Natural killer cell treated with Interleukin-12 subunit alpha and Interleukin-12 subunit beta and Interleukin-15 and Interleukin-18, amount 100 ng/mL, for 72 hours (primary cell): ENCODE measurements at places on chromosomes 5 and 9. TPM values are rescaled to one million over a fixed set of nuclear protein-coding genes. Genes with fewer than 3 reads are reported as not detected.

GRCh38 chr5:2353871-2354440 lies 397.5 kb downstream of the IRX2 start:
- DNase-seq = no peak

DNA sequence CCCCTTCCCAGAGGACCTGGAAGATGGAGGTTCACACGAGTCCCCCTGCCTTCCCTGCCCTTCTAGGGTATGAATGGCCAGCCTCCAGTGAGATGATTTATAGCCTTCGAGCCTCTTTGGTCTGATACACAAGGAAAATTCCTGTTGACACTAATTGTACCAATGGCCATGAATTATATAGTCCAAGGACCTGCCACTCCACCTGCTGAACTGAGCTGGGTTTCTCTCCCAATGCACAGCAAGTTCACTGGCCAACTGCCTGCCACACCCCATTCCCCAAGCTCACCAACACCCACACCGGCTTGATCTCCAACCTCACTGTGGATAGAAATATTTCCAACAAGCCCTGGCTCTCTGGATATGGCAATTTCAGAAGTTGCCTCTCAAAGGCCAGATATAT lies 9.3 kb upstream of the ADRA1B start:
- DNase-seq = no peak

- DNase-seq = no peak
Observed at GRCh38 chr9:65449423-65449822, 164.4 kb upstream of the FOXD4L5 start.

GRCh38 chr9:130158001-130158400 lies 14.2 kb upstream of the NCS1 start:
- no peak for DNase-seq

DNA sequence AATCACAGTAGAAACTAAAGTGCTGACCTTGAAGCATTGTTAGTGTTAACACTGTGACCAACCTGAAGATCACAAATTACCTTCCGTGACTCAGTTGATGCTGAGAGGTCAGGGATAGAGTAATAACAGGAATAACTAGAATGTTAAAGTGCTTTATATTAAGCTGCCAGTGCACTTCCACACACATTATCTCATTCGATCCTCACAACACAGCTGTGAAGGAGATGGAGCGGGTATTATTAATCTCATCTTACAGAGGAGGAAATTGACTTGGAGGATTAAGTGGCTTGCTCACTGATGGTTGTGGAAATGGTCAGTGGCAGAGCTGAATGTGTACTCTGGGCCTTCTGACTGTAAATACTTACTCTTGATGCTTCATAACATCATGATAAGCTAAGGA lies 252.5 kb upstream of the DMRT1 start:
- no peak for DNase-seq

- no peak for DNase-seq
Observed at GRCh38 chr9:87494970-87495471, 2.6 kb upstream of the DAPK1 start.

DNA sequence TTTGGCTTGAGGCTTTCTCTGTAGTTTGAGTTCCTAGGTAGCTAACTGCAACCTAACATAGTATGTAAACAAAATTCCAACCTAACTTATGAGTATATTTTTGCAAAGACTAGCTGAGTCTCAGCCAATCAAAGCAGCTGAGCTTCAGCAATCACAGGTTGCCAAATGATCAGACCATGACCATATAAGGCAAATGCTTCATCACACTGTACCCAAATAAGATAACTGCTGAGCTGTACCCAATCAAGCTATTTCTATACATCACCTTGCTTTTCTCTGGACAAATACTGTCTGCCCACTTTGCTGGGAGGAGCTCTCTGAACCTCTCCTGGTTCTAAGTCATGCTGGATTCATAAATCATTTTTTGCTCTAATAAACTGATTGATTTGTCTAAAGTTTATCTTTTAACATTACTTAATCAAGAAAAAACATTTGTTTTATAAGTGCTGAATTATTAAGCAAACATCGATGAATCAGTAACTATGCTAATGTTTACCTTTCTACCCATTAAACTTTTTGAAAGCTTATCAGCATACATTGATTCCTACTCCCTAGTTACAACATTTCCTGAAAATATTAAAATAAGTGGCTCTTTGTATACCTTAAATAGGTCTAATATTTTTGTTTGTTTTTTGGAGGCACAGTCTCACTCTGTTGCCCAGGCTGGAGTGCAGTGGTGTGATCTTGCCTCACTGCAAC lies 129.7 kb upstream of the PCA3 start:
- no peak for DNase-seq

GRCh38 chr5:31113666-31114350 lies 79.7 kb upstream of the CDH6 start:
- no peak for DNase-seq

- DNase-seq = no peak
Observed at GRCh38 chr5:73236541-73237128, 63.6 kb downstream of the TMEM174 start.

DNA sequence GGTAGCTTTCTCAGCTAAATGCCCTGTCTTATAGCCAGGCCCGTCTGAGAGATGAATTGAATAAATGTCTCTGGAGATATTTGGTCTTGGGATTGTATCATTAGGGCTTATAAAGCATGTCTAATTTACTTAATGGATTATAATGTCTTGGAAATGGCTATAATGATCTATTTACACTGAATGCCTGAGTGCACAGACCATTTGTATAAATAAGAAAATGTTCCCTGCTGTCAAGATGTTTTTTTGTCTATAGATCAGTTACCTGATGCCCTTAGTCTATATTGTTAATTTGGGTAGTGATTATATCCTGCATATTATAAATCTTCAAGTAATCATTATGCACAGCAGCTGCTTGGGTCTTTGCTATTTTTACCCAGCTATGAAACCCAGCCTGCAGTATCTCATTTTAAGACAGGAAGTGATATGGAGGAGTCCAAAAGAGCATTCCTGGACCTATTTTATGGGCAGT lies 112.9 kb upstream of the ACTBL2 start:
- DNase-seq = no peak

- DNase-seq = no peak
Observed at GRCh38 chr9:120868339-120868675, 8.7 kb downstream of the PHF19 start.

- DNase-seq = no peak
Observed at GRCh38 chr9:26669701-26670670, 222.6 kb downstream of the CAAP1 start.

- no peak for DNase-seq
Observed at GRCh38 chr9:2879803-2880202, 35.9 kb upstream of the PUM3 start.

DNA sequence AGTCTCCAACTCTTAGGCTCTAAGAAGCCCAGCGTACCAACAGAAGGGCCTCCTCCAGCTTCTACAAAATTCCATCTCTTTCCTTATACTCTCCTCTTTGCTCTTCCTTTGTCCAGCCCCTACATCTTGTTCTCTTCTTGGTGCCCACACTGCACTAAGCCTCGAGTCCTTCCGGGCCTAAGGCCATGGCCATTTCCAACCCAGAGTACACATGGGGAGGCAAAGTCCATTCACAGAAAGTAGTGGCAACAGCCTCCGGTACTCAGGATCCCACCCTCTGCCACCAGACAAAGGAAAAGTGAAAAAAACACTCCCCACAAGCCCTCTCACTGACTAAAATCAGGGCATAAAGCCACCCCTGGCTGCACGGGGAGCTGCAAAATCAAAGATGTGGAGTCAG lies 60.3 kb downstream of the SAXO1 start:
- no peak for DNase-seq

DNA sequence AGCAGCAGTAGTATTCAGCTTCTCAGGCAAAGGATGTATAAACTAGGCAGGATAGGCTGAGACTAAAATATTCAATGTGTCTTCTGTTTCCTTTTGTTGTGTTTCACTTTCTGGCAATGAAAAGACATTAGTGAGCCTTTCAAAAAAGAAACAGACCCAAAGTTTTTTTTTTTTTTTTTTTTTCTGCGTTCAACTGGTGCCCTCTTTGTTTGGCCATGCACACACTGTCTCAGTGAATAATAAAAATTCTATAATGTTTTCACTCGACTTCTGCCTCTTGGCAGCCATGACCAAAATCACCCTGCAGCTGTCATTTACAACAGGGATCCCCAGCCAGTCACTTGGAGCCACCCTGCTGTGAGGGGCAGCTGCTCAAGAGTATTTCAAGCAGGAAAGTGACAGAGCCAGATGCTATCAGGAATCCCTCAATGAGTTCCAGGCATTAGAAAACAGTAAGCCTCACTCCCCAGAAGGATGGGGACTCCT lies 44.0 kb upstream of the MAN2A1 start:
- no peak for DNase-seq

- DNase-seq = no peak
Observed at GRCh38 chr9:126371007-126371870, 44.6 kb downstream of the MVB12B start.

DNA sequence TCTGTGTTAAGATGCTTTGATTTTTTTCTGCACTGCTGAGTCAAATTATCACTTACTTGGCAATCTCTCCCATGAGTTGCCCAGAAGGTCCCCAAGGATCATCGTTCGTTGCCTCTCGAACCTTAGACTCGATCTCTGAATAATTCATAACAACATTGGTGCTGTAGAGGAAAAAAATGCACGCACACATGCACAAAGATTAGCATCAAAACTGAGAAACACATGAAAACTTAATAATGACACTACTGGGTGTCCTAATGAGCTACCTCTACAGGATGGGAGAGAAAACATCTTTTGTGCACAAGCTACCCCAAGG lies 41.6 kb downstream of the CLINT1 start:
- DNase-seq = no peak

DNA sequence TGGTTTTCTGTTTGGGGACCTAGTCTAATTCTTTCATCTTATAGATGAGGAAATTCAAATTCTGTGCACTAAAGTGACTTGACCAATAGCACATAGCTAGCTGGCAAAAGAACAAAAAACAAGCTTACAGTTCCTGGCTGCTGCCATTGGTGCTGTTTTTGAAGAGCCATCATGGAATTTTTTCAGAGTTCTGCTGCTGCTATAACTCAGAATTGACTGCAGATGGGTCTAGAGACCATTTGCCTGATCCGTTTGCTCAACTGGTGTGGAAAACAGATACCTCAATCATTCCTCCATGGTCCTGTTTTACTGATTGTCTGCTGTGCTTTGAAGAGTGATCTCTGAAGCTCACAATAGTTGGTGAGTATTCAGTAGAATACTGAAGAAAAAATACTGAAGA lies 15.2 kb downstream of the FBXL7 start:
- no peak for DNase-seq

DNA sequence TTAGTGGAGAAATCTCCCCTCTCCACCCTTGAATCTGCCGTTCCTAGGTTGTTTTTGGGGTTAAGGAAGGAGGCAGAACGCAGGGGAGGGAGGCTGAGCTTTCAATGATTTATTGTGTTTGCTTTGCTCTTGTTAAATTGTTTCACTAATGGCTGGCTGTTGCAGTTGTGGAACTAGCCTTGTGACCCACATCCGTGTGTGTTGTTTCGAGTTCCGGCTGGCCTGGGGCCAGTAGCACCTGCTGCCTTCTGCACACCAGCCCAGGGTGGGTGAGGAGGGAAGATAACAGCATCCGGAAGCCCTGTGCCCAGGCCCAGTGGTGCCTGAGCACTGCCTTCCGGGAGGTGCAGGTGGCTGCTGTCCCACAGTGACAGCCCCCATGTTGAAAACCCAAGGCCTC lies 3.6 kb downstream of the ERGIC1 start:
- no peak for DNase-seq

DNA sequence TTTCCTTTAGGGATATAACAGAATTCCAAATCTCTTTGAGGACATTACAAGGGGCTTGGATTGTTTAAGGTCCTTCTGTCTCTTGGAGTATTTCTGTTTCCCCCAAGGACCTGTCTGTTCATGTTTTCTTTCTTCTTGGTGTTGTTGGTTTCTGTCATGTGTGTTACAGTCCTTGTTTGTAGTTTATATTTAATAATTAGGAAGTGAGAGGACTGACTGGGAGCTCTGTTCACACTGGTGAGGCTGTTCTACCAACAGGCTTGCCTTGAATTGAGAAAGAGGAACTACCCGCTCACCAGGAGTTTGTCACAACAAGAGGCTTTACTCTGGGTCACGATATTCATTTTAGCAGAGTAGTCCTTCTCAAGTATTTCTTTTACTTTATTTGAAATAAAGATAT lies 119.2 kb upstream of the SV2C start:
- DNase-seq = no peak

DNA sequence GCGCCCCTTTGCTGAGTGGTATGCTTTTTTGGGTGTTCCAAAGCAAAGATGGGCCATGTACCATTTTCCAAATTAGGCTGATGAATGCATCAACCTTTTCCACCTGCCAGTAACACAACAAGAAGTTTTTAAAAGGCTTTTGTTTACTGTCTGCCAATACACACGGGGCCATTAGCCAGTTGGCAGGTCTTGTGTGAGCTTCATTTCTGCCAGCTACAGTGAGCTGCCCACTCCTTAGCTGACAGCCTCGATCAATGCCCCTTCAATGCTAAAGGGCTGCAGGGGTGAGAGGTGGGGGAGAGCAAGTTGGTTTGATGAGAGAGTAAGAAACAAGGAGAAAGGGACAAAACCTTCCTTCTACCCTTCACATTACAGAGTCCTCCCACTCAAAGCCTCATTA lies 128.7 kb downstream of the C5orf15 start:
- no peak for DNase-seq

DNA sequence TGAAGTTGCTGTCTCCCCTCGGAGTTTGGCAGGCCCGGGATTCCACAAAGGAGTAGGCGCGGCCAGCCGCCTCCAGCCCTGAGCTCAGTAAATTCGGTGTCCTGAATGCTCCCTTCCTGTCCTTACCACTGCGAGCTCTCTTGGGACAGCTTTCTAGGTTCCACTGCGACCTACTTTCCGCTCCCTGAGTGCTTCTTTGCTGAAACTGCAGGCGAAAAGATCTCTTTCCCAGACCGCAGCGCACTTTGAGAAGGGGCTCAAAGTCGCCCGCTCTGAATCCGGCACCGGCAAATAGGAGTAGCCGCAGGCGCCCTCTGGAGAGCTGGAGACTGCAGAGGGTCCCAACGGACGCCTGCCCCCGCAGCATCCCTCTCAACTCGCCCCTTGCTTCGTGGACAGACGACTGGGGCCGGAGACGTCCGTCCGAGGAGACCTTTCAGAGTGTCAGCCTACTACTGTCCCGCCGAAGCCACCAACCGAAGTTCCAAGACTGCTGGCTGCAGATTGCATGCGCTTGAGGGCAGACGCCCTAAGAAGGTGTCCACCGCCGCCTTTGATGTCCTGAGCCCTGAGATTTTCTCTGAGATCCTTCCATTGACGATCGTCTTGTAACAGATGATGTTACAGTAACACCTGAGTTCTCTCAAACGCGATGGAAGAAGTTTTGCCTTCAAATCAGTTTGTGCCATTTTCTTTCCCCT lies 96.0 kb downstream of the ANXA2R start:
- DNase-seq = no peak

The PCDHA7 gene
- not detected for total RNA-seq

The RFESD gene
- total RNA-seq = 0.98 TPM

The KCNMB1 gene
- total RNA-seq = not detected

The PIP5K1B gene
- total RNA-seq = 0.24 TPM

The PCDHB16 gene
- total RNA-seq = not detected

The STX17 gene
- 19.6 TPM for total RNA-seq
